Amygdala (tissue), 56 donors: ENCODE measurements at places on chromosomes 6 and 20.

DNA sequence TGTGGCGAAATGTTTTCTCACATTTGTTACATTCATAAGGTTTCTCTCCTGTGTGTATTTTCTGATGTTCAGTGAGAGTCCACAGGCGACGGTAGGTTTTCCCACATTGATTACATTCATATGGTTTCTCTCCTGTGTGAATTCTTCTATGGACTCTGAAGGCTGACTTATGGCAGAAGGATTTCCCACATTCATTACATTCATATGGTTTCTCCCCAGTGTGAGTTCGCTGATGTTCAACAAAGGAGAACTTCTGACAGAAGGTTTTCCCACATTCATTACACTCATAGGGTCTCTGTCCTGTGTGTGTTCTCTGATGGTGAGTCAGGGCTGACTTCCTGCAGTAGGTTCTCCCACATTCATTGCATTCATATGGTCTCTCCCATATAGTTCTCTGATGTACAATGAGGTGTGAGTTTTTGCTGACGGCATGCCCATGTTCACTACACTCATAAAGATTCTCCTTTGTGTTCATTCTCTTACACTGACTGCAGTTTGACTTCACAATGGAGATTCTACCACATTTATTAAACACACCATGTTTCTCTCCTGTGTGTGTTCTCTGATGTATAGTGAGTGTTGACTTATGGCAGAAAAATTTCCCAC is 11.9 kb downstream of the ZNF334 start:
- DNase-seq, result no peak

- no peak for DNase-seq
Measured at GRCh38 chr6:72724545-72724944, 102.7 kb downstream of the KCNQ5 start.

DNA sequence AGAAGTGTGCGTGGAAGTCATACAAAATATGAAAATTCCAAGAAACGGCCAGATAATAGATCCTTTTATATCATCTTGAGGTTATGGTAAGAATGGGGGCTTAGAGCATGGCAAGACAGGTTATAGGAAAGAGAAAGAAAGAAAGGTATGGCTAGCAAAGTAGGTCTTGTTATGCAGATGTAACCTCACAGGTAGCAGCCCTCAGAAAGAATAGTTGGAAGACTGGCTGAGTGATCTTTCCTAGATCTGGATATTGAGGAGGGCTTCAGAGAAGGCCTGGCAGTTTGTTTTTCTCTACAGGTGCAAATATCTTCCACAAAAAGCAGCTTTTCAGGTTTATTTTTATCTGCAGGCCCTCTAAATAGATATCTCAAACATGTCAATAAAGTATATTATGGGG is 679.5 kb downstream of the KHDRBS2 start:
- DNase-seq, result no peak

GRCh38 chr20:63881451-63882226 is 13.3 kb upstream of the DNAJC5 start:
- no peak for DNase-seq

- no peak for DNase-seq
Measured at GRCh38 chr20:62368392-62368975, 1.4 kb upstream of the LAMA5 start.

- DNase-seq, result no peak
Measured at GRCh38 chr6:47407300-47408281, 70.0 kb upstream of the CD2AP start.

GRCh38 chr6:5506149-5506548 is 244.8 kb downstream of the FARS2 start:
- no peak for DNase-seq

DNA sequence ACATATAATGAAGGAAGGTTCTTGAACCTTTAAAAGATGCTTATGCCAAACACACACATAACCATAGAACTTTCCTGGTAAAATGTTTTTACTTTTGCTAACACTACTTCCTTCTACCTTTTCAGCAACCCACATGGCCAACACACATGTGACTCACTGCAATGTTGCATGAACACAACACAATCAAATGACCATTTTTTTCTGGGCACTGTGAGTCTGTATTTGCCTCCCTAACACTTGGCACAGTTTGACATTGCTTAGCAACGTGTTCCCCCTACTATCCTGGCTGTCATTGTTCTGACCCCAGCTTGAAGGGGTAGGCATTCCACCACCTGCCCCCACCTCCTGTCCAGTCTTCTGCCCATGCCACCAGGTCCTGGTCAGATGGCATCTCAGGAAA is 204.8 kb upstream of the PRND start:
- DNase-seq, result no peak

GRCh38 chr6:157017861-157018260 is 240.7 kb downstream of the ARID1B start:
- DNase-seq, result no peak

DNA sequence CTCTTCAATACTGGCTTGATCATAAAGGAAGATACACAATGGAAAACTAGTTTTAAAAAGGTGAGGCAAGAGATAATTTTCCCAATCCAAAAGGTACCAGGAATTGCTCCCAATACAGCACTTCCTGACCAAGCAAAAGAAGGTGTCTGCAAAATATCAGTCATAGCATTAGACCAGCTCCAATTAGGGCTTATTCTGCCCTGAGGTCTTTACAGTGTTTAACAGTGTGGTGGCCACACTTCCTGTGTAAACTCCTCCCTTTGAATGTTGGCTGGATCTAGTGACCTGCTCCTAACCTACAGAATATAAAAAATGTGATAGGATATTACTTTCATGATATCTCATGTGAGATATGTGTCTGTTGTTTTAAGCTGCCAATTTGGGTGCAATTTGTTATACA is 57.1 kb upstream of the BTN3A2 start:
- DNase-seq, result no peak

DNA sequence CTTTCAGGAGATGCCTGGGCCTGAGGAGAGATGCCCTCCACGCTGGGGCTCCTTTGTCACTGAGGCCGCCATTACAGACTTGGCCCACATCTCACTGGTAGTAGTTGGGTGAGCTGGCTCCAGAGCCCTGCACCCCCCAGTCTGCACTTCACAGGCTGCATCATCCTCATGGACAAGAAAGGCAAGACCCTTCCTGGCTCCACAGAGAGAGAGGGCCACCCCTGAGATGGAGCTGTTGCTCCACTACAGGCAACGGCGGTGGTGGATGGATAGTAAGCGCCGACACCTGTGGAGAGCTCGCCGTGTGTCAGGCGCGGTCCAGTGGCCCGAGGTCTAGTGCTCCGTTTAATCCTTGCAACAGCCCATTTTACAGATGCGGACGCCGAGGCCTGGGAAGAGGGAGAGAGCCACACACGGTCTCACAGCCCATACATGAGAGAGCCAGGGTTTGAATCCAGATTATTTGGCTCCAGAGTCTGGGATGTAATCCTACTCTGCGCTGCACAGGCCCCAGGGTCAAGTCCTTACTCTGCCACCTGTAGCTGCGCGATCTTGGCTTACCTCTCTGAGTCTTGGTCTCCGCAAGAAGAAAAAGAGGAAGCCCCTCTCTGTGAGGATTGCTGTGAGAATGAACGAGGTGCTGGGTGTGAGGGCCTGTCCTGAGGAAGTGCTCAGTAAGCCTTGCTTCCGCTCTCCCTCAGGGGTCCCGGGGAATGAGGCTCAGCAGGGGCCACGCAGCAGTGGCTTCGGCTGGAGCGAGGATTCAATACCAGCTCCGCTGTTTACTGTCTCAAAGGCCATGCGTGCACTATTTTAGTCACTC is 34.5 kb downstream of the SPDEF start:
- no peak for DNase-seq

DNA sequence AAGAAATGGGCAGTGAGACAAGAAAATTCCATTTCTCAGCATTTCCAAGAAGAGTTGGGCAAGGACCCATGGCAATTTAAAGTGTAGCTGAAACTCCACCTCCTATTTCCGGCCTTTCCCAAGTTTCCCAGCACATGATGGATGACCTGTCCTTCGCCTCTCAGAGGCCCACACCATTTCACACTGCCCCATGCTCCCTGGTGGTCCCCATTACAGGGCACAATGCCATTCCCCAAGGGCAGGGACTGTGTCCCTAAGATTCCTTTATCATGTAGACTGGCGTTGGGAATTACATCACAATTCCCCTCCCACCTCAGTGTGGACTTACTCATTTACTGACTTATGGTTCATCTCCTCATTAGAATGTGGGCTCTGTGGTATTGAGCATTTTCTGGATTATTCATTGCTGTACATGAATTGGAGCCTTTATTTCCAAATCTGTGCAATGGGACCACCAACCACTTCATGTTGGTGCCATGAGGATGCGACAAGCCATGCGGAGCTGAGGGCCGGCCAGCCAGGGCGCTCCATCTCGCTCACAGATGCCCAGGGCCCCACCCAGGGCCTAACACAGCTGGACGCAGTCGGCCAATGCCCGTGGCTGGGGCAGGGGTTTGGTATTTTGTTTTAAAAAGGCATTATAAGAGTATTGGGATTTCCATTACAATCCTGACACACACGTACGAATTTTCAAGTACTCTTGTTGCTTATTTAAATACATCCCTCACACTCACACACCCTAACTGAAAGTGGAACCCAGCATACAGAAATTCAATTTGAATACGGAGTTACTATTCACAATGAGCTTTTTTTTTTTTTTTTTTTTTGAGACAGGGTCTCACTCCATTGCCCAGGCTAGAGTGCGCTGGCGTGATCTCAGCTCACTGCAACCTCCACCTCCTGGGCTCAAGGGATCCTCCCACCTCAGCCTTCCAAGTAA is 5.4 kb downstream of the ACSS1 start:
- DNase-seq, result no peak

DNA sequence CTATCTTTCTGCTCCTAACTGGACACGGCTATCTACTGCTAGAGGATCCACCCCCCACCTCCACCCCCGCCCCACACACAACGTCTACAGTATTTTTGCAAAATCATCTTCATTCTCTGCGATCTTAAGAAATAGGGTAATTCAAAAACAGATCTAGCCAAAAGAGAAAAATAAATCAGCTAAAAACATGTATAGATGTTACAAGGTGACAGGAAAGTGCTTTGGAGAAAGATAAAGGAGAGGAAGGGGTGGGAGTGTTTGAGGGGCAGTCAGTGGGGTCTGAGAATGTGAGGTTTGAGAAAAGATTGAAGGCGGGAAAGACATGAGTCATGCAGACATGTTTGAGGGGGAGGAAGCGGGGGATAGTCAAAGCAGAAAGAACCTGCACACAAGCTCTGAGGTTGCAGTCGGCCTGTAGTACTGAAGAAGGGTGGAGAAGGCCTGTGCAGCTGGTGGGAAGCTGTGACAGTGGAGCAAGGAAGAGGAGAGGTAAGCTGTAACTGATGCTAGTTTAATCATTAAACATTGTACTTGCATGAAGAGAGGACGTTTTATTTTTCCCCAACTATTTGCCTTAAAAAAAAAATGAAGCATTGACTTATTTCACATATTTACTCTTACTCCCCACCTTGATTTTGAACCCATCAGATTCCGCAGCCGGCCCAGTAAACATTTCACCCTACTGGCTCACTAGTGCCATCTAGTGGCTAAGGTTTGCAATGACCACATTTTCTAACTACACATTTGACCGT is 332.6 kb downstream of the ADGRB3 start:
- DNase-seq, result no peak

GRCh38 chr20:50475681-50476292 is 34.4 kb upstream of the PTPN1 start:
- no peak for DNase-seq

GRCh38 chr20:16069389-16070010 is 503.7 kb downstream of the KIF16B start:
- no peak for DNase-seq

DNA sequence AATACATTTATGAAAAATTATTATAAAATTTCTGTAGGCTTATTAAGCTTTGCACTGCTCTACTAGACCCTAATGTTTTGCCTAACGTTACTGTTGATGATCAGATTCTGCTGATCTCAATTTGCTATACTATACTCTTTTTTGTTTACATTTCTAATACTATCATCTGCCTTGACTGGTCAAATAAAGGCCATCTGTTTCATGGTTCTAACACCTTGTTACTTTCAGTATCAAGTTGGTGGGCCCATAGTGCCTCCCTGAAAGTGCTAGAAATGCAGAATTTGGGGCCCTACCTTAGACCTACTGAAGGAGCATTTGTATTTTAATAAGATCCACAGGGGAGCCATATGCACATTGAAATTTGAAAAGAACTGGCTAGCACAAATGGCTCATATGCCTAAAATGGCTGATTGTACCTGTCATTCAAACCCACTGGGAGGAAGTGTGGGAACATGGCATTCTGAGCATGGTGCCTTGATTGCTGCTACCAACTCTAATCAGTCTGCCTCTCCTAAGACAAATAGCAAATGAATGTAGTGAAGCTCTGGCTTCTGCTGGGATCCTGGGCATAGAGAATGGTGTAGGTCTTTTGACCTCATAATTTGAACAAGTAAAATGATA is 199.1 kb upstream of the BTBD3 start:
- DNase-seq, result no peak

DNA sequence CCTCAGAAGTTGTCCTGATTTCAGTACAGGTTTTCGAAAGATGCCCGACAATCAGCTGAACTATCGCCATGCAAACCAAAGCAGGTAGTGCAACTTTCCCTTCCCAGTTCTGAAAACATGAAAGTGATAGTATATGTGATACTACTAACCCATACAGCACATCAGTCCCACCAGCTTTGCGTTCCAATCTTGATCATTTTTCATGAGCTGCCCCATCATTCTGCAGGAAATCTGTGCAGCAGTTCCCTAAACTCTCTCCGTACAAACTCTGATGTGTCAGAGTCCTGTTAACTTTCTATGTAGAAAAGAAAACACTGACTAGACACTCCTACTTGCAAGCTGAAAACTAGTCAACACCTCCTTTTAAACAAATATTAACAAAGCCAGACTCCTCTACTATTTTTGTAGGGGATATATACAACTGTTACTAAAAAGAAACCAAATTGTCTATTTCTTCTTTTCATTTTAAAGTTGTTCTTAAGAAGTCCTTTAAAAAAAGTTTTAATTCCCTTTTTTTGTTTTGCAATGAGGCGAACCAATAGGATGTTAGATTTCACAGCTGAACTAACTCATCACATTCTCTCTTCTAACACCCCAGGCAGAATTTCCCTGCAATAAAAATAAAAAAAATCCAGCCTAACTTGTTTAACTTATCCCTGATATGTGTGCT is 99.6 kb upstream of the DST start:
- DNase-seq, result no peak

GRCh38 chr20:3734111-3734843 is 1.8 kb downstream of the HSPA12B start:
- no peak for DNase-seq

DNA sequence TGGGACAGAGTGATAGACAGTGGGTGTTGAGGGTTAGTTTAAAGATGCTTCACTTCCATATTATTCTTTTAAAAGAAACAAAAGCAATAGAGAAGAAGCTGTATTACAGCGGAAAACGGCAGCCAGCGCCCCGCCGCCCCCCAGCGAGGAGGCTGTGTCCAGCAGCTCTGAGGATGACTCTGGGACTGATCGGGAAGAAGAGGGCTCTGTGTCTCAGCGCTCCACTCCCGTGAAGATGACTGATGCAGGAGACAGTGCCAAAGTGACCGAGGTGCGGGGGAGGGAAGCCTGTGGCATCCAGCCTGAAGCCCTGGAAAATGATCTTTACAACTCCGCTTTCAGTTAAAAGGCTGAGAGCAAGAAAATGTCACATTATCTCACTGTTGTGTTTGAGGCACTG is 100.2 kb downstream of the FIG4 start:
- DNase-seq, result peak; percentile 11

GRCh38 chr20:59670786-59671492 is 66.6 kb downstream of the PHACTR3 start:
- DNase-seq, result no peak
